CD4-positive, alpha-beta T cell treated with Interferon alpha-2 for 1 hour (primary cell): ENCODE measurements at places on chromosomes 3 and 15.

DNA sequence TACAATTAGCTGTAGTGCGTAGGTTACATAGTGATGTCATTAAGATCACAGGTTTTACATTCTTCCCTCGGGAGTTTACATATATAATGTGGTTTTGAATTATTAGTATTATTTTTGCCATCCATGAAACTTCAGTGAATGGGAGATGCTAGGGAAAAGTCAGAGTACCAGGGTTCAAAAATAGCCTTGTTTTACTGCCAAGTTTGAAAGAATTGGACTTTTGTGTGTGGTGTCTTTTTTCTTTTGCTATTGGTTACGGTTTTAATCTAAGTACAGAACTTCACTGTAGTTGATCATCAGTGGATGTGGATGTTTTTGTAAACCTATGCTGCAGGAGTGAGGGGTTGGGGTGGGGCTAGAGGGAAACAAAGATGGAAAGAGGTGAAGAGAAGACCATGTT lies 20.7 kb downstream of the SLC25A26 start:
- DNase-seq = no peak

- no peak for DNase-seq
Observed at GRCh38 chr3:112078125-112079083, 7.8 kb upstream of the C3orf52 start.

- DNase-seq = no peak
Observed at GRCh38 chr3:55538158-55538557, 51.1 kb upstream of the WNT5A start.

DNA sequence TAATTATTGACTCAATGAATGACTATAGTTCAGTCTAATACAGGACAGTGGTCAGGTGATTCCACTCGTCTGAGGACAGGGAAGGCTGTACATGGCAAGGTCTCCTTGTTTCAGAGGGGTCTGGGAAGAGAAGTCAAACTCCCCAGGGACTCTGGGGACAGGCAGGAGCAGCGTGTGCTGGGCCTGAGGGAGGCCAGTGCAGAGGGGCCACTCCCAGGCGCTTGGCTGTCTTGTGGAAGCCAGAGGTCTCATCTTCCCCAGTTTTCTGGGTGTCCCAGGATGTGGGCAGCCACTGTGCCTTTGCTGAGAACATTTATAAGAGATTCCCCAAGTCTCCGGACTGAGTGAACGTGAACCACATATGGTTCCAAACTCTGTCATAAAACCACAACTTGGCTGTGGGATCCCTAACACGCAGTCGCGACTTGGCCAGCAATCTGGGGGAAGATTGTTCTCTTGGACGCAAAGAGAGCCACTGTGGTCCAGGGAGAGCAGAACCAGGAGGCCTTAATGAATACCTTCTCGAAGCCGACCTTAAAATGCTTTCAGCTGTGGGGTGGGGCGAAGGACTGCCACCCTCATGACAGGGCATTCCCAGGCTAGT lies 30.4 kb downstream of the BHLHE40 start:
- DNase-seq = no peak

- DNase-seq = no peak
Observed at GRCh38 chr15:97490429-97490828, 470.1 kb upstream of the ARRDC4 start.

DNA sequence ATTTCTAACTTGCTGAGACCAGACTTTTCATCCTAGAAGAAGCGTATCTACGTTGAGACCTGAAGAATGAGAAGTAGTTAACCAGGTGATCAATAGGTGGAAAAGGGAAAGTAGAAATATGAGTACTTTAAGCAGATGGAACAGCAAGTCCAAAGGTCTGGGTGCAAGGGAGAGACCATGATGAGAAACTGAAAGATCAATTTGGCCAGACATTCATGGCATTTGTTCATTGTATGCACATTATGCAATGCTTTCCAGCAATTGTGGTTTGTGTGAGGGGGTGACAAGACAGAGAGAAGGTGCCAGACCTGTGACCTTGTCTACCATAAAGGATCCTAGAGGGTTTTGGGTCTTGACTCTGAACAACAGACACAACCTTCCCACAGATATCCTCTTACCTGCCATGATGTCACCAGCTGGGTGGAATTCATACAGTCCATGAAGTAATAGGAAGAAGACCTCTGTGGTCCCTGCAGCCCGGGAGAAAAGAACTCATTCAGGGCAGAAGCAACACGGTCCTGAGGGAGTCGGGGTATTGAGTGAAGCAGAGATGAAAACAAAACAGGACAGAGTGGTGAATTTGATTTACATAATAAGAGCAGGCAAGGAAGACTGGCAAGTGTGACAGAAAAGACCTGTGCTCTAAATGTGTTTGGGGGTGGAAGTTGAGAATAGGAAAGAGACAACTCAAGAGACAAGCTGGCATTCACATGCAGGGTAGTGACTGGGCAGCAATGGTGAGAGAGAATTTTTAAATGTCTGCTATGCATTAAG lies 63.4 kb upstream of the PSMD6 start:
- no peak for DNase-seq

- no peak for DNase-seq
Observed at GRCh38 chr15:68551296-68551635, 27.5 kb upstream of the CORO2B start.

DNA sequence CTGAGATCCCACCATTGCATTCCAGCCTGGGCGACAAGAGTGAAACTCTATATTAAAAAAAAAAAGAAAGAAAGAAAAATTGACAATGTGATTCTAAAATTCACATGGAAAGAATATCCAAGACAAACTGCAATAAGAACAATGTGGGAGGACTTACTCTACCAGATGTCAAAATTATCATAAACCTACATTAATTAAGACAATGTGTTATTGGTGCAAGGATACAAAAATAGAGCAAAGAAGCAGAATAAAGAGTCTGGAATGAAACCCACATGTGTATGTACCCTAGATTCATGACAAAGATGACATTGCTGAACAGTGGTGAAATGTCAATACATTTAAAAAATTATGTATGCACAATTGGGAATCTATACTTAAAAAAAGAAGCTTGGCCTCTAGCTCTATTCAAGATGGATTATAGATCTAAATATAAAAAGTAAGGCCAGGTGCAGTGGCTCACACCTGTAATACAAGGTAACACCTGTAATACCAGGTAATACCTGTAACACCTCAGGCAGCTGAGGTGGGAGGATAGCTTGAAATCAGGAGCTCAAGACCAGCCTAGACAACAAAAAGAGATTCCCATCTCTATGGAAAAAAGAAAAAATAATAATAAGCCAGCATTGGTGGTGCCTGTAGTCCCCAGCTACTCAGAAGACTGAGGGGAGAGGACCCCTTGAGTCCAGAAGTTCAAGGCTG lies 45.7 kb downstream of the ZBTB11 start:
- no peak for DNase-seq

DNA sequence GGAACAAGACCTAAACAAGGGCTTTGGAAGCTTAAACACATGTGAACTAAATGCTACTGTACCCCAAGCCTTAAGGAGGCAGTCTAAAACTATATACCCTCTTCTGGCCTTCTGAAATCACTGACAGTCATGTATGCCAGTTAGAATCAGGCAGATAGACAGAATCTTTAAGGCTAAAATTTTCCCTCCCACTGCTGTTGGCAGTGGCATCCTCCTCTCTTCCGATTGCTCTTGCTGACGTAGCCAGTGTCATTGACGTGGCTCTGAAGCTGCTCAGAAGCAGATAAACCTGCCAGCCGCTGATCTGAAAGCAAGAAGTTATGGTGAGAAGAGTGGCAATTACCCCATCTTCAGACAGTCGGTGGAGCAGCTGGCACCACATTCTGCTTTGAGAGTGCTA lies 3.3 kb downstream of the RYR3 start:
- DNase-seq = no peak

GRCh38 chr3:64138046-64138445 lies 87.2 kb downstream of the PRICKLE2 start:
- DNase-seq = no peak

DNA sequence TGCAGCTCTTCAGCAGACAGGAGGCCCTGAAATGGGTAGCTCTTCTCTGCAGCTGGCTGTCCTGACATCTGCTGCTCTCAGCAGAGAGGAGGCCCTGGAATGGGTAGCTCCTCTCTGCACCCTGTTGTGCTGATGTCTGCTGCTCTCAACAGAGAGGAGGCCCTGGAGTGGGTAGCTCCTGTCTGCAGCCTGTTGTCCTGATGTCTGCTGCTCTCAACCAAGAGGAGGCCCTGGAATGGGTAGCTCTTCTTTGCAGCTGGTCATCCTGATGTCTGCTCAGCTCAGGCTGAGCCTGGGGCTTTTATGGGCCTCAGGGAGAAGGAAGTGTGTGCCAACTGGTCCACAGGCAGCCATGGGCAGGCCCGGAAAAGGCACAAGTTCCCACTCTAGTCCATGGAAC lies 66.6 kb downstream of the PIK3CB start:
- no peak for DNase-seq

DNA sequence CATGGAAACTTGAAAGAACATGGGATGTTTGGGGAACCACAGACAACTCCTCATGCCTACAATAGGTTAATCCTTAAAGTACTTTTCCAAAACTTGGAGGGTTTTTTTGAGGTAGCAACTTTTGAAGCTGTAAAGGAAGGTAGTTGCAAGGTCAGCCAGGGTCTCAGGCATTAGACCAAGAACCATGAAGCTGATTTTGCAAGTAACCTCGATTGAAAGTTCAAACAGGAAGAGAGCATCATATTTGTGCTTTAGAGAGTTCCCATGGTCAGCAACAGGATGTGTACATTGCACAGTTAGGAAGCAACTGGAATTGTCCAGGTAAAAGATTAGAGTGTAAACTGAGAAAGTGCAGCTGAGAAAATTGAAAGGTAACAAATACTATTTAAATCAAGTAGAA lies 199.8 kb upstream of the NR2F2 start:
- DNase-seq = no peak

- no peak for DNase-seq
Observed at GRCh38 chr15:66721020-66721419, 19.0 kb downstream of the SMAD6 start.

DNA sequence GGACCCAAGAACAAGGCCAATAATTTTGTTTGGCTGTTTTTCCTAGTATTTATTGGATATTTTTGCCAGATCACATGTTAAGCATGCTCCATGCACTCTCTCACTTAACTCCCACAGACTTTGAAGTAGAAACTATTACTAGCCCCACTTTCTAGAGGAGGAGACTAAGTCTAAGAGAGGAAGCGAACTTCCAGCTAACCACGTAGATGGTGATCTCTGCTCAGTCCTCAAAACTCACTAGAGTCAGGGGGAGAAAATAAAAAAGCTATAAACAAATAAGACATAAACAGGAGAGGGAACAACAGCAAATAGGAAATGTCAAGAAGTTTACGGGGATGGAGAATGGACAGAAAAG lies 481.0 kb upstream of the PROK2 start:
- DNase-seq = no peak

- DNase-seq = peak; percentile 82
Observed at GRCh38 chr15:99925661-99926461, 192.6 kb upstream of the LYSMD4 start.

GRCh38 chr3:63975723-63976122 lies 47.6 kb downstream of the PSMD6 start:
- no peak for DNase-seq

DNA sequence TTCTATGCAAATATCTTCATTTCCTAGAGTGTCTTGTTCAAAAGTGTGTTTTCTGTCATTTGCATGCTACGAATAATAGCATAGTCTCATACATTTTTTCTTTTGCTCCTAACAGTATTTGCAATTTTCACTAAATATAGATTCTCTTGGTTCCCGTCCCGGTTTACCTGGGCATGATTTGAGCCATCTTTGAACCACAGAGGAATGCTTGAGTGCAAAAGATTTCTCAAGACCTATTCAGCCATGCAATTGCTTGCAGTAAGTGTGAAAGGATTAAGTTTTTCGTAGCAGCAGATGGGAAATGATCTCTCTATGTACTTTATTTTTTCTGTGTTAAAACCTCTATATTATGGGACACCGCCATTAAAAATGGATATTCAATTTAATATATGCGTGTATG lies 733.0 kb downstream of the ZPLD1 start:
- DNase-seq = no peak

DNA sequence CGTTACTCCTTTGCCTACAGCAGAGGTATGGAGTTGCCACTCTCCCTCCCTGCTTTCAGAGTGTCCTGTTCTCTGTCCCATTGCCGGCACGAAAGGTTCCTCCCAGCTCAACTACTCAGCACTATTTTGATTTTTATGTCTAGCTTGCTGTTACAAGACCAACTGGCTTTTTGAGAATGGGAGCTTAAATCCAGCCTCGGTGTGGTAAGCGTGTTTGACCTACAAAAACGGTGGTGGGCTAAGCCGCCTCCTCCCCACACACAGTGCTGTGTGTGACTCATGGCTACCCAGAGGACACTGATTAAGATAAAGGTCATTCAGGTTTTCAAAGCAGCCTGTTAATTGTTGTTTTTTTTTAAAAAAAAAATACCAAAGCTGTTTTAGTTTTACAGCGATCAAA lies 64.5 kb downstream of the LRTM1 start:
- no peak for DNase-seq

DNA sequence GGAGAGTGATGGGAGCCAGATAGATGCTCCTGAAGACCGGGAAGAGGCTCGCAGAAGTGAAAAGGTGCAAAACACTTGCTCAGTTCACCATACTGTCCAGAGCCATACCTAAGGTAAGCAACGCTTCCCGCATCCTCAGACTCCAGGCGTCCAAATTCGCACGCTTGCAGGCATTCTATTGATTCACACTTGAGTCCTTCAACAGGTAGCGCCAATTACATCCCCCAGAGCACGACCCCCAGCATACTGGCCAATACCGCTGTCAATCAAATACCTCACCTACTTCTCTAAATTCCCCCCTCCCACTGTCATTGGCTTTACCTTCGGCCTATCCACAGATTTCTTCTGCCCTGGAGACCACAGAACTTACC lies 361 bp upstream of the STXBP5L start:
- DNase-seq = no peak

DNA sequence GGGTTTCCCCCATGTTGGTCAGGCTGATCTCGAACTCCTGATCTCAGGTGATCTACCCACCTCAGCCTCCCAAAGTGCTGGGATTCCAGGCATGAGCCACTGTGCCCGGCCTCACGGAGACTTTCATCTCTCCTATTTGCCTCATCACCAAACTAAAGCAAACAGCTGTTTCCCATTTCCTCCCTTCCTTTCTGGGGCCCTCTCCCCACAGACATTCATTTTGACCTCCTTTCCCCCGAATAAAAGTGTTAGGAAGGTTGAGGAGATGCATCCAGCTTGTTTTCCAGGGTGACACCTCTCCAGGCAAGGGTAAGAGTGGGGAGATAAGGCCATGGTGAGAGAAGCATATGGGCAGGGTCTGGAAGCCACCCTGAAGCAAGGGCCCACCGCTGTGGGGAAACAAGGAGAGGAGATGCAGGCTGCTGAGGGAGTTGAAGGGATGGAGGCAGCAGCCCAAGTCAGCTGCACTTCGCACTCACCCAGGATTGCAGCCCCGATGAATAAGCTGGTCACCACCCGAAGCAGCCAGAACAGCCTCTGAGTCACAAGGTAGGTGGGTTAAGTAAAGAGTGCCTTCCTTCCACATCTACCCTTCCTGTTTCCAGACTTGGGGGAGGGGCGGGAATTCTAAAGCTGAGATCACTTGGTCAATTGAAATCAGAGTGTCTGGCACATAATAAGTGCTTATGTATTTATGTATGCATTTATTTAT lies 7.7 kb downstream of the DUOXA2 start:
- DNase-seq = no peak

GRCh38 chr3:112304611-112305010 lies 10.6 kb upstream of the SLC9C1 start:
- DNase-seq = no peak

GRCh38 chr3:195808741-195809290 lies 2.9 kb downstream of the MUC4 start:
- DNase-seq = no peak
